Neural progenitor cell (in vitro differentiated cells): ENCODE measurements at places on chromosomes 13 and 19.
A peak's percentile ranks its signal among the peaks of the same experiment; 100 is the strongest.

DNA sequence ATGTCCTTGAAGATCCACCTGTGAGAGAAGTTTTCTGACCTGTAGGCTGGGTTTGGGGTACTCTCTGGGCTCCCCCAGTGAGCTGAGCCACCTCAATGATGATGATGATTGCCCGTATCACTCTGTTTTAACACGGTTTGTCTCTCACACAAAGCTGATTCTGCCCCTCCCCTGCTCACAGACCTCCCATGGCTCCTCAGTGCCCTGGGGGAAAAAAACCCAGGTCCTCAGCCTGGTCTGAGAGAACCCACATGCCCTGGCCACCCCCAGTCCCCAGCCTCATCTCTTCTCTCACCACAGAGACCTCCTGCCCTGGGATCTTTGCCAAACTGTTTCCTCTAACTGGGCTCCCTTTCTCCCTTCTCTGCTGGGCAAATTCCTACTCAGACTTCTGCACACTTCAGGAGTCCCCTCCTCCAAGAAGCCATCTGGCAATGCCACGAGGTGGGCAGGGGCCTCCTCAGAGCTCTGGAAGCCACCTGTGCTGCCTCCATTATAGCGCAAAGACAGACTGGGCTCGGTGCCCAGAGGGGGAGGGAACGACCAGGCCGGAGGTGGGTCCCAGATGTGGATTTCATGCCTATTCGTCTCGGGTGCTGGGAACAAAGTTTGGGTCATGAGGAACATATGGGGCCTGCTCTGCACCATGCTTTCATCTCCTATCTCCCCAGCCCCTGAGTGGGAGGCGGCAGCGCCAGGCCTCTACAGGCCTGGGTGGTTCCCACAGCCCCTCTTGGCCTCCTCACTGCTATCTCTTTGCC is 8.5 kb upstream of the CA11 start:
- DNase-seq: no peak

- DNase-seq: no peak
Measured at GRCh38 chr19:47582320-47582909, 9.5 kb upstream of the ZNF541 start.

DNA sequence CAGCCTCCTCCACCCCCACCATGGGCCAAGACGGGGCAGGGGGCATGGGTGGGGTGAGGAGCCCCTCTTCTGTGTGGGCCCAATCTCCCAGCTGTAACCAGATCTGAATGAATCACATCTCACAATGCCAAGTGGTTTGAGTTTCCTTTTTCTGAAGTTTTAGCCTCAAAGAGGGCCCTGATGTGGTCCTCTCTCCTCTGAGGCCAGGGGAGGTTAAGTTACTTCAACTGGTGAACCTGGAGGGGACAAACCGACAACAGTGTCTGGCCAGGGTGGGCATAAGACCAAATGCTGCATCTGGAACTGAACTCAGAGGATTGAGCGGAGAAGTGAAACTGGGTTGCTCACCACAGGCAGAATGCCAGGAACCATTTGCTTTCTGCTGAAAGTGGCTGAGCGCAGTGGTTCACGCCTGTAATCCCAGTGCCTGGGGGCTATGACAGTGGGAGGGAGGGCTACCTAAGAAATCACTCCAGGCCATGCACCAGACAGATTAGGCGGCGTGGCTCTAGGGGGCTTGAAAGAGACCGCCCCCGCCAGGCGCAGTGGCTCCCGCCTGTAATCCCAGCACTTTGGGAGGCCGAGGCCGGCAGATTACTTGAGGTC is 15.4 kb upstream of the IRGC start:
- peak; percentile 21 for DNase-seq

DNA sequence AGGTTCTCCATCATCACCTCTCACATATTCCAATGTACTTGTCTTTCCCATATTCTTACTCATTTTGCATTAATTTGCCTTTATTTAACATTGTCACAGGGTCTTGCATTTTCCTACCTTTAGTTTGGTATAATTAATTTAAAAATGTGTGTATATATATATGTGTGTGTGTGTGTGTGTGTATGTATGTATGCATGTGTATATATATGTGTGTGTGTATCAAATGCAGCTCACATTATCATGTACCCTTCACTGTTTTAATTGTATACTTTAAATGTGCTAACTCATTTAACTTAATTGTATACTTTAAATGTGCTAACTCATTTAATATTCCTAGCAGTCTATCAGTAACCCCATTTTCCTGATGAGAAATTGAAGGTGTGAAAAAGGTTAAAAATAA is 104.5 kb downstream of the PCDH9 start:
- DNase-seq: no peak

GRCh38 chr13:65095161-65096082 is 2134.7 kb downstream of the PCDH9 start:
- no peak for DNase-seq

GRCh38 chr19:13952931-13953531 is 722 bp downstream of the DCAF15 start:
- peak; percentile 63 for DNase-seq

DNA sequence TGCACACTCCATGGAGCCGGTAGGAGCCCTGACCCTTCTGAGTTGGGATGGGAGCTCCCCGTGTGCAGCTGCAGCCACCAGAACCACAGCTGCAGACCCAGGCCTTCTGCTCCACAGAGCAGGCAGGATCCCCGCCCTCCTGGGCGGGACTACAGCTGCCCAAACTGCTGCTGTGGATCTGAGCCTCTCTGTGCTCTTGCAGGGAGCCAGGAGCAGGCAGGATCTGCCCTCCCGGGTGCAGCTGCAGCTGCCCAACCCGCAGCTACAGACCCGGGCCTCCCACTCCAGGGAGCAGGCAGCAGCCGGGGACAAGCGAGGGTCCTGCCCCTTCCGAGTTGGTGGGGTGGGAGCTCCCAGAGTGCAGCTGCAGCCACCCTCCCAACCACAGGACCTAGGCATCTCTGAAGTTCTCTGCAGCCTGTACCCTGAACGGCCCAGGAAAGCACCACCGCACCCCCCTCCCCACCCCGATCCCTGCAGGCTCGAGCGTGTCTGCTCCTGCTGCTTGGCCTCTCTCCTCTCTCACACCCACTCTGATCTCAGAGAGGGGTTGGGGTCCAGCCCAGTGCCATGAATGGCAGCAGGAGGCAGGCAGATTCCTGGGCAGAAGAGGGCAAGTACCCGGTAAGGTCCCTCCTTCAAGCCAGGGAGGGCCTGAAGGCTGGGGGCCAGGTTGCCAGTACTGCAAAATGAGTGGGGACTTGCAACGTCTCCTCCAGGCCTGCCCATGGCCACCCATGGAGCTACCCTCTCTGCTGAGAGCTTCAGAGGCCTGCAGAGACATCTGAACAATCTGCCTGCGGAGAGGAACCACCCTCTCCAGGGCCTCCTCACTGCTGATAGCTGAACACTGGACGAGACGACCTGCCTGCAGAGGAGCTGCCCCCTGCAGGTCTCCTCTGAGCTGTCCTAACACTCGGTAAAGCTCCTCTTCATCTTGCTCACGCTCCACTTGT is 16.4 kb upstream of the EMP3 start:
- DNase-seq: peak; percentile 55

- no peak for DNase-seq
Measured at GRCh38 chr13:111421216-111421615, 100.8 kb downstream of the TEX29 start.

DNA sequence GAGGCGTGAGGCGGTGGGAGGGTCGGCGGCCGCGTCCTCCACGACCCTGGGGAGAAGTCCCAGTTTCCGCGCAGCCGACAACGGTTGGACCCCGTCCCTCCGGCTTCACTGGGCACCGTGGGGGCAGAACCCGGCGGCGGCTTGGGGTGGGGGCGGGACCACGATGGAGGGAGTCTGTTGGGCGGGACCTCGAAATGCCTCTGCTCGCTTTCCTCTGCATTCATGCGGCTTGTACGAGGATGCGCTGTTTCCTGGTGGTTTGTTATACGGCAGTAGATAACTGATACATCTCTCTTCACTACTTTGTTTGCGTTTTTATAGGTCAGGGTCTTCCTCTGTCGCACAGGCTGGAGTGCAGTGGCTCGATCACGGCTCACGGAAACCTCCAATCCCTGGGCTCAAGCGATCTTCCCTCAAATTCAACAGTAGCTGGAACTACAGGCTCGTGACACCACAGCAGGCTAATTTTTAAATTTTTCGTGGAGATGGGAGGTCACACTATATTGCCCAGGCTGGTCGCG is 24.6 kb upstream of the ZNF846 start:
- DNase-seq: no peak
